Pons (tissue), 1 donor: ENCODE measurements at places on chromosomes 7 and 10.
A peak's percentile ranks its signal among the peaks of the same experiment; 100 is the strongest.

DNA sequence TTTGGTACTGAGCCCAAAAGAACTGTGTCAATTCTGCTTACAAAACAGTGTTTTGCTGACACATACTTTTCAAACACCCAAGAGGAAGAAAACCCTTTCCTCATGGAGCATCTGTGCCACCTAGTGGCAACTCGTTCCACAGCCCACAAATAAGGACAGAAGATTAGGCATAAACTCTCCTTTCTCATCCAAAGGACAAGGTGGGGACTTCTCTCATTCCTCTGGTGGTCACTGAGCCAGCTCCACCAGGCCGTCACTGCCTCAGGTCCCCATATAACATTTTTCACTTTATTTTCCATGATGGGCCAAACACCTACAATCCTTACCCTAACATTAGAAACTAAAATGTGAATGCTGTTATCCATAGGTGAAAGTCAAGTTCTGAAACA lies 76.9 kb downstream of the RNF216 start:
- DNase-seq, result peak; percentile 99

DNA sequence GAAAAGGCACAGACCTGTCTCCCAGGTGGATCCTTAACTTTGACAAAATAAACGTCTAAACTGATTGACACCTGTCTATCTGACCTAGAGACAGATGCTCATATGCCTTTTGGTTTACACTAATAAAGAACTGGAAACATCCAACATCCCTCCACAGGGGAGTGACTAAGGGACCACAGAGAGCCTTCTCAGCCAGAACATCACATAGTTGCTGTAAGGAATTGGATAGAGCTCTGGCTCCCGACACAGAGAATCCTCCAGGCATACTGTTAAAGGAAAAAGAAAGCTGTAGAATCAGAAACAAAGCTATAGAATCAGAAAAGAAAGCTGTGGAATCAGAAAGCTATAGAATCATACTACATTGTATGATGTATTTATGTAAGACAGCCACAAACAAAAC lies 258.8 kb downstream of the STK31 start:
- DNase-seq, result no peak

DNA sequence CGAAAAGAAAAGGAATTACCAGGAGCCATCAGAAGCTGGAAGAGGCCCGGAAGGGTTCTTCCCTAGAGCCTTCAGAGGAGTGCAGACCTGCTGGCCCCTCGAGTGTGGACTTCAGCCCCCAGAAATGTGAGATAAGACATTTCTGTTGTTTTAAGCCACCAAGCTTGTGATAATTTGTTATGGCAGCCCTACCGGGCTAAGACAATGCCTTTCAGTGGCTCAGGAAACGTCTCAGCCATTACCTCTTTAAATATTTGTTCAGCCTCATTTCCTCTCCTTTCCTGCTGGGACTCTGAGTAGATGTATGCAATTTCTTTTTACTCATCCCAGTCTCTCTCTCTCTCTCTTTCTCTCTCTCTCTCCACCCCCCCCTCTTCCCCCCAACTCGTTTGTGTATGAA lies 174.7 kb upstream of the GRB10 start:
- DNase-seq, result no peak

DNA sequence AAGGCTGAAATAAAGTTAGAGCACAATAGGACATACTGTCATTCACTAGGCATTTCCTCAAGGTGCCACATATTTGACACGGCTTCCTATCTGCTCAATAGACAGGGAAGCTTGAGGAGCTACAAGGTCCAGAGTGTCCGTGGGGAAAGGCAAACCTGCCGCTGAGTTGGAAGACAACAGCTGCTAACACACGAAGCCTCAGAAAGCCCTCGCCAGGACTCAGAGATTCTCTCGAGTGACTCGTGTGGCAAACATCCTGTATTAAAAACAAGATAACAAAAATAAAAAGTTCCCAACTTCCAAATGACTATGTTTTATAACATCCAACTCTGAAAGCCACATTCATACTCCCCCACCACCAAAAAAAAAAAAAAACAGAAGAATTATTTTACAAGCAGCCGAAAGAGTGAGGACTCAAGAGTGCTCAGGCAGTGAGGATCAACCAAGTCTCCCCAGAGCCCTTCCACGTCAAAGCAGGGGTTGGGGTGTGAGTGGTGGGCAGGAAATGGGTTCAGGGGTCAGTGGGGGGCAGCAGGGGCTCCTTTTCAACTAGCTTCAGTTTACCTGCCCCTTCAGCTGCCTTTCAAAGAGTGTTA lies 67.6 kb downstream of the STK17A start:
- DNase-seq, result no peak

DNA sequence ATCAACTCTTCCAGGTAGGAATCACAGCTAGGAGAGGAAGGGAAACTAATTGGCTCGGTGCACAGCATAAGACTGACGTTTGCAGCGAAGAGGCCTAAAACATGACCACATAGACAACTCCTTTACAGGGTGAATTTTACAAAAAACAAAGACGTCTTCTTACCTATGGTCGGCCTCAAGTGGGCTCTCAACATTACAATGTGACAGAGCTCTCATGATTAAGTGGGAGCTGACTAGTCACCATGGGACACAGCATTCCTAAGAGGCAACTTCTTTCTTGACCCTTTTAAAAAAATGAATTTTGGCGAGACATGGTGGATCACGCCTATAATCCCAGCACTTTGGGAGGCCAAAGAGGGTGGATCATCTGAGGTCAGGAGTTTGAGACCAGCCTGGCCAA lies 4.6 kb downstream of the PDIA4 start:
- no peak for DNase-seq

DNA sequence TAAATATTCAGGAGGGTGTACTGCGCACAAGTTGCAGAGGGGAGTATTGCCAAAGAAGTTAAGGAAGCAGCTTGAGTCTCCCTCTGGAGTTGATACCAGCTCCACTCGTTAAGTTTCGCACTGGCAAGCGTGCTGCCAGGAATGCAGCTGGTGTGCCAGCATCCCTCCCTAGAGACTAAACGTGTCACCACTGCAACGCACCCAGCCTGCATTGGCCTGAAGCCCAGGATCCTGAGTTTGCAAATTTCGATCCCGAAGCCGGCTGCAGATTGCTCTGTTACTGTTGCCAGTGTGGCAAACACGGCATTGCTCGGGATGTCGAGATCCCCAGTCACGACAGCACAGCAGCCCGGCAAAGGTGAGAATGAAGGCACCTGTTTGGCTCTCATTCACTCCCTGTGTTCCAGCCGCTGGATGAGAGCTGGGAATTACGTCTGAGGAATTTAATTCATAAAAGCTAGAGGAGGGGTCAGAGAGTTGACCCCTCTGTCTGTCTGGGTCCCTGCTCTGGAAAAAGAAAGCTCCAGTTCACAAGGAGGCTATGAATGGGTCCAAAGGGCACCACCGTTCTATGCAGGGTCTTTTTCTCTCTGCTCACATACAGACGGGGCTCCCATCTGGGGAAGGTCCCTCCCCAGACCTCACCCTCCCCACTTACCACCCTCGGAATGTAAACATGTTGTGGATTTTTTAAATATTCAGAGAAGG lies 61.0 kb downstream of the NRP1 start:
- DNase-seq, result peak; percentile 44

DNA sequence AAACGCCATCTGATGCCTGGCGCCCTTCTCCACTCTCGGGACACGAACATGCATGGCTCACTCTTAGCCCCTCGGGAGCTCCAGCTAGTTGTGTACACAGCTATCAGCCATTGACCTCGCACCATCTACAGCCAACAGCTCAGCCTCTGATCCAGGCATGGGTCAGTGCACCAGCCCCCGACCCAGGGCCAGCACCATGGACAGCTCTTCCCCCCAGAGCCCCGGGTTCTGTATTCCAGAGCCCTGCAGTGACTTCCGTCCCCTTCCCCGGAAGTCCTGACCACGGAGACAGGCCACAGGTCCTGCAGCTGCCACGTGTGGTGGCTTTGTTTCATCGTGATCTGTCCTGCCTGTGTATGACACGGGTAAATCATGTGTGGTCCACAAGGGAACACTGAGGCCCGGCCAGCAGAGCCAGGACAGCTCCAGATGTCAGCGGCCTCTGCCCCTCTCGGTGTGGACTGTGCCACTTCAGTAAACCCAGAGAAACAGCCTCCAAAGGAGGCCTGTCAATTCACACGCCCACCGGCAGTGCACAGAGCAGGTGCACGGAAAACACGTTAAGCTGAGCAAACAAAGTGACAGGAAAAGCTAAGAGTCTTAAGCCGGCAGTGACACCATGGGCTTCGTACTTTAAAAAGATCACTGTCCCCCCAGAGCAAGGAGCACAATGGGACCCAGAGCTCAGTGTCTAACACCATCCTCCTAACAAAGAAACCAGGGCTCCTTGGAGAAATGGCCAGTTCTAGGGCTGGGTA lies 13.0 kb downstream of the STK32C start:
- DNase-seq, result no peak

- no peak for DNase-seq
Measured at GRCh38 chr10:101138788-101139420, 7.8 kb downstream of the TLX1 start.

GRCh38 chr10:36647540-36647939 lies 477.9 kb upstream of the ANKRD30A start:
- no peak for DNase-seq

DNA sequence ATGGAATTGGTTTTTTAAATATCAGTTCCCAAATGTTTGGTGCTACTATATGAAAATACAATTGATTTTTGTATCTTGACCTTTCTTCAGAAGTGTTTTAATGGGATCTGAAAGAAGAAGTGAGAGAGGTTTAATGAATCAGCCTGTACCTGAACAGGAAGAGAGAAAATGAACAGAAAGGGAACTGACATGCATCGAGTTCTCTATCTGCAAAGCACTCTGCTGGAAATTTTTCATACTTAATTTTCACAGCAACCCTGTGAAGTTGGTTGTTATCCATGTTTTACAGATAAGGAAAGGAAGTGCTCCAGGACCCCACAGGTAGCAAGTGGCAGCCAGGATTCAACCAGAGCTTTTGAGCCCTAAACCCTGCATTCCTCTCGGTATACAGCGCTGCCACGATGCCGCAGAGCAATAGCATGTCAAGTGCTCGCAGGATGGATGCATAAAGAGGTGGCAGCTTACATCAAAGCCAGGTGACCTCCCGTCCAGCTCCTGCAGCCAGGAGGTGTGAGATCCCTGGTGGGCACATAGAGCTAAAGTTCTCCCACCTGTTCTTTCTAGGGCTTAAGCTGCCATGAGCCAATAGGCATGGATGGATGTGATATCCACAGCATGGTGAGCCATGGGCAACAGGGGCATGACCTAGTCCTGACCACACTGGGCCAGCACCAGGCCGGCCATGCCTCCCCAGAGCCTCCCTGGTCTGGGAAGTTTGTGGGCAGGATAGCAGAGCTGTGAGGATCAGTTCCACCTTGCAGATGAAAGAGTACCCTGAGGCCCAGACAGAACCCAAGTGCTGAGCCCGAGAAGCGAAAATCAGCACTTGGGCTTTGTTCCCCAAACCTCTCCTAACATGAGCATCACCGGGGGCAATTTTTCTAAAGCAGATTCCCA lies 57.2 kb downstream of the CALML3 start:
- DNase-seq, result no peak

DNA sequence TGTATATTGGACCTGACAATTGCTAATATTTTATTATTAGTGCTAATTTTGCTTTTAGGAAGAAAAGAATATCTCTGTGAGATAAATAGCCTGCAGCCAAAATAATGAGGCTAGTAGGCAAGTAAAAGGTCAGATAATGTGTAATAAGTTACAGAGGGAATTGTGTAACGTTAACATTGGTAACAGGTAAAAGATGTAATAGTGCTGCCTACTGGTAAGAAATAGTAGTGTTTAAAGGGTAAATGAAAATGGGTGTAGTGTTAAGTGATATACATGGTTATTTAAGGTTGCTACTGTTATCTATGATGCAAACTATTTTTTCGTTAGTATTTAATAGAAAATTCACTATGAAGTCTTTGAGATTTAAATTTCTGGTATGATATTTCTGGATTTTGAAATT lies 9.2 kb upstream of the FOXP2 start:
- no peak for DNase-seq

DNA sequence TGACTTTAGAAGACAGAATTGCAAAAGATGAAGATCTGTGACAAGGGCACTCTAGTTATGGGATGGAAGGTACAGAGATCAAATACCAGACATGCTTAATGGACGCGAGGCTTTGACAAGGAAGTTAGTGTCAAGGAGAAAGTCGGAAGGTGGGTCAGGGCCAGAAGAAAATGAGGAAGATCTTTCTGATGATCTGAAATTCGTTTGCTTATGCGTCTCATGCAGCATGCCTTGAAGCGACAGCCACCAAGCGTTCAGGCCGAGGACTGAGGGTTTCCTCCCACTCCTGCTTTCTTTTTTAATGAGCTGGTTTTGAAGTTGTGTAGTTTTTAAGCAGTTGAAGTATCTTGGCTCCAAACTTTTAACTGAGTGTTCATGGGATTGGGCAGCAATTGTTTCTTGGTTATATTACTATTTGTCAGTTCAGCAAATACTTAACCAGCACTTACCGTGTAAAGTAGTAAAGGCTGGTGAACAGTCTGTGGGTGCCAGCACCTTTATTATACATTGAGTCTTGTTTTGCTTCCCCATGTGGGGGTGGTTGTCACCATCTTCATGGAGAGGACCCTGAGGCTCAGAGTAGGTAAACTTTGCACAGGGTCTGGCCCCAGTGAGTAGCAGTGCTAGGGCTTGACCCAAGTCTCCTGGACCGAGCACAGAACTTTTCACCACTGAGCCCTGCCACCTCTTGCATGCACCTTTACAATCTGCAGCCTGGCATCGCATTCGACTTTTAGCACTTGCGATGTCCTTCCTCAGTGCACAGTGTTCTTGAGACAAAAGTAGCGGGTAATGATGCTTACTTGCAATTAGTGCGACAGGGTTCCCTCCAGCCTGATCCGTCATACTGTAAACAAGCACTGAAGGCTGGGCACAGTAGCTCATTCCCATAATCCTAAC lies 14.3 kb upstream of the BHLHA15 start:
- DNase-seq, result no peak

DNA sequence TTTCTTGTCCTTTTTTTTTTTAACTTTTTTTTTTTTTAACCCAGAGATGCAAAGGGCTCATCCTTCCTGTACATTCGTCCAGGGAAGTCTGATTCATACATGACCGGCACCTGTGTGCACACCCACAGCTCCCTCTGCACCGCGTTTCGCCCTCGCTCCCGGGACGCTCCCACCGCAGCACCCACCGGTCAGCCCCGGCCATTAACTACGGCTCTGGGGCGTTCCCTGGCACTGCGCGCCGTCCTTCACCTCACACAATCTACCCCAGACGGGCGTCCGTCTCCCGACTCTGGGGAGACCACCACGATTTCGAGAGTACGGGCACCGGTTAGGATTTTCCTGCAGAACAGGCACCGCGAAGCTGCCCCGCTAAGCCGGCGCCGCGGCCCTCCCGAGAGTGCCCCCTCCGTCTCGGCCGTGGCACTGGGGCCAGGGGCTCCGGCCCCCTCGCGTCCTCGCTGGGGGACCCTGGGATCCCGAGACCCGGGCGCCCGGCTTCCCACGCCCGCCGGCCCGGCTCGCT lies 452 bp downstream of the ATE1 start:
- DNase-seq, result no peak
